Fibroblast of lung (primary cell): ENCODE measurements at places on chromosomes 13 and 19.

GRCh38 chr19:50376166-50377050, at the start of gene NR1H2:
Gene NR1H2, plus strand, starts transcription at chr19:50376457. Its CDS starts 1,149 bp downstream, at chr19:50377606.
- DNase-seq, result peak; percentile 98

- no peak for DNase-seq
Measured at GRCh38 chr13:44854313-44855060, 134.8 kb downstream of the NUFIP1 start.

GRCh38 chr13:21831654-21832324, 160.9 kb downstream of the FGF9 start:
- DNase-seq, result no peak

DNA sequence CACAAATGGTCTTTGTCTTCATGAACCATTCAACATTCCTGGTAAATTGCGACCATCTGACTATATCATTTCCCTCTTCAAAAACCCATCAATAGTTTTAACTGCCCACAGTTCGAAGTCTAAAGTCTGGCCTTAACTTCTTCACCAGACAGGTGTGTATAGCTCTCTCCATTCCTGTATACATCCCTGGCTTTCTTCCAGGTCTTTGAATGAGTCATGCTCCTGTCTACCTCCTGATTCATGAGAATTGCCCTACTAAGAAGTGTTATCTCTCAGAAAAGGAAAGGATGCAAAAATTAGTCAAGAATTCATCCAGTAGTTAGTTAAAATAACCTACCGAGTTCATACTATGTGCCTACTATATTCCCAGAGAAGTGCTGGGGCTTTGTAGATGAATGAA, 225.0 kb downstream of the TBC1D4 start:
- DNase-seq, result peak; percentile 45

DNA sequence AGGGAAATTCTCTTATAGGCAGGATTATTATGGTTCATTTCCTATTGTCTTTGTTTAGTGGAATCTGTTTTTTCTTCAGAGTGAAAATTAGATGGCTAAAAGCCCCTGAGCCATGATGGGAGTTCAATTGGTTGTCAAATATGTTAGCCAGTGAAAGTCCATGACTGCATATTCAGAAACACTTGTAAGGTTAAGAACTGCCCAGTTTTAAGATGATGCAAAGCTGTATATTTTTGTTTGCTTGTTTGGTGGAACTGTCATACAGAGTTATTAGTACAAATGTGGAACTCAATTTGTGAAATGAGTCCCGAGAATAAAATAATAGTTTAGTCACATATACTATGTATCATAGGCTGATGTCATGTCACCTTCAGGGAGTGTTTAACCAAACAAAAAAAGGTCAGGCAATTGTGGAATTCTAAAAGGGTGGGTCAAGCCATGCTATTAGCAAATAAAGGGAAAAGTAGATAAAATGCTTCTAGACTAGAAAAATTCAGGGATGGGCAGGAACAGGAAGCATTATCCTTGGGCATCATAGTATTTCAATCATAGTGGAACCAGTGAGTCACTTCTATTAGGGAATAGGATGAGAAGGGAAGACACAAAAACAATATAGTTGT, 248.3 kb upstream of the SLITRK1 start:
- no peak for DNase-seq

- DNase-seq, result no peak
Measured at GRCh38 chr13:100544866-100545683, 43.5 kb downstream of the GGACT start.

- DNase-seq, result peak; percentile 17
Measured at GRCh38 chr19:57171551-57172081, 4.3 kb upstream of the DUXA start.

GRCh38 chr19:58037927-58038687, 4.3 kb downstream of the ZSCAN1 start:
- no peak for DNase-seq

DNA sequence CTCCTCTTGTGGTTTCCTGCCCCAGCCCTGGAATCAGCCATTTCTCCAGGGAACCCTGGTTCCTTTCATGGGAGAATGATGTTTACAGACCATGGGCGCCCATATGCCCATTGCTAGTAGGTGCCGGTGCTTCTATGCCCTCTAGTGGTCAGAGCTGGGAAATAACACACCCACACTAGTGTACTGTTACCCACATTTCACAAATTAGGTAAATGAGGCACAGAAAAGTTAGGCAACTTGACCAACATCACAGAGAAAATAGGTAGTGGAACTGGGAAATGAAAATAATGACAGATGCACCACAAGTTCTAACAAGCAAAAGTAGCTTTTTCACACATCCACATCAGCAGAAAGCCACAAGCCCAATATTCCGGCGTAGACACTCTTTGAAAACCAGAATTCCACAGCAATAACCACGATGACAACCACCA, 1.3 kb upstream of the CEACAM3 start:
- peak; percentile 5 for DNase-seq

DNA sequence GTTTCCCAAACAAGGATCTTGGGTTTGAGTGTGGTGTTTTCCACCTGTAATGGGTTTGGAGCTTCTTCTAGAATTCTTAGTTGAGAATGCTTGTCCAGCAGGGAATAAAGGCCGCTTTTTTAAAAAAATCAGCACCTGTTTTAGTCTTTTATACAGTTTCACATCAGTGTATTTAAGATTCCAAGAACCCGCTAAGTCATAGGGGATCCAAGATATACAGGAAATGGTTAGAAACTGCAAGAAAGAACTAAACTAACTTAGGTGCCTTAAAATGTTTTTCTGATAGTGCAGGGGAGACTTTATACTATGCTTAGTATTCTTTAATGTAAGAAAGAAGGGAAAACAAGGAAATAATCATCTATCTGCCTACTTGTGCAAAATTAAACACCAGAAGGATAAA, 74.7 kb downstream of the C13orf42 start:
- no peak for DNase-seq

GRCh38 chr19:39407660-39408391, 1.2 kb downstream of the ZFP36 start:
- no peak for DNase-seq

- peak; percentile 33 for DNase-seq
Measured at GRCh38 chr13:111460548-111461444, 140.4 kb downstream of the TEX29 start.

DNA sequence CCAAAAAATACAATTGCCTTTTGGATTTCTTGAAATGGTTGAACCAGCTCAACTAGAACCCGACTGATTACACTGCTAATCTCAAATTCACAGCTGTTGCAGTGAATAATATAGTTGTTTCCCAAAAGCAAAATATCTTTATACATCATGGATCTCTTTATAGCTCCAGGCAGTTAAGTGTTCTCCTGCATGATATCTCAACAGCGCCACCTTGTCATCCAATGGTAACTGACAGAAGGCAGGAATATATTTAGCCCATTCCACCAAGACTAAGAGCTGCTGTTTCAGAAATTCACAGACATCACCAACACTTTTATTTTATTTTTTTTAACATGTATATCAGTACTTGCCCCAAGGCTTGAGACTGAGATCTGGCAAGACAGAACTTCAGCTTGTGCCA, 1141.0 kb upstream of the PRR20A start:
- DNase-seq, result no peak

DNA sequence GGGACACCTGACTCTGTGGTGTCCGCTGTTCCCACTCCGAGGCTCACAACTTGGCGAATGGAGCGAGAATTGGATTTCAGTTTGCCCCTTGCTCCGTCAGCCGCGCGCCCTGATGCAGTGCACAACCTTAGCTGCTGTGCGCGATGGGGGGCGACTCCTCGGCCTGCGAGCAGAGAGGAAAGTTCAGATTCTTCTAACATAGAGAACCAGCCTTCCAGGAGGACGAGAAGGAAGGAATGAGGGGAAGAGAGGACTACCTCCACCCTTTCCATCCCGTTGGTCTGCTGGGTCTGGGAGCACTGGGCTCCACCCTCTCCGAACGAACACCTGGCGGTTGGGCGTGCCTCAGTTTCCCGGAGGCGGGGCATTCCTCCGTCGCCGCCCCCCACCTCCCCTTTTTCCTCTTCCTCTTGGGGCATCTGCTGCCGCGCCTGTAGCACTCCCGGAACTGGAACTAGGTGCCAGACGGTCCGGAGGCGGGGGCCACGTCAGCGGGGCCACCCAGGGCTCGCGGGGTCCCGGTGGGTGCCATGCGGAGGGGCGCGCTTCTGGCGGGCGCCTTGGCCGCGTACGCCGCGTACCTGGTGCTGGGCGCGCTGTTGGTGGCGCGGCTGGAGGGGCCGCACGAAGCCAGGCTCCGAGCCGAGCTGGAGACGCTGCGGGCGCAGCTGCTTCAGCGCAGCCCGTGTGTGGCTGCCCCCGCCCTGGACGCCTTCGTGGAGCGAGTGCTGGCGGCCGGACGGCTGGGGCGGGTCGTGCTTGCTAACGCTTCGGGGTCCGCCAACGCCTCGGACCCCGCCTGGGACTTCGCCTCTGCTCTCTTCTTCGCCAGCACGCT, at the start of gene KCNK6:
TSS of gene KCNK6 (plus strand) at position 425 of the 838 bp plus-strand sequence. CDS start at position 531, 106 bp downstream.
- DNase-seq, result peak; percentile 35

GRCh38 chr13:41700790-41701310, 243.5 kb downstream of the RGCC start:
- DNase-seq, result peak; percentile 72

- DNase-seq, result no peak
Measured at GRCh38 chr13:30085087-30085486, 222.3 kb downstream of the KATNAL1 start.

GRCh38 chr19:45340232-45340898, at the start of gene KLC3:
Gene KLC3, plus strand, starts transcription at chr19:45340750. Its CDS starts 4,792 bp downstream, at chr19:45345542.
- DNase-seq, result no peak

DNA sequence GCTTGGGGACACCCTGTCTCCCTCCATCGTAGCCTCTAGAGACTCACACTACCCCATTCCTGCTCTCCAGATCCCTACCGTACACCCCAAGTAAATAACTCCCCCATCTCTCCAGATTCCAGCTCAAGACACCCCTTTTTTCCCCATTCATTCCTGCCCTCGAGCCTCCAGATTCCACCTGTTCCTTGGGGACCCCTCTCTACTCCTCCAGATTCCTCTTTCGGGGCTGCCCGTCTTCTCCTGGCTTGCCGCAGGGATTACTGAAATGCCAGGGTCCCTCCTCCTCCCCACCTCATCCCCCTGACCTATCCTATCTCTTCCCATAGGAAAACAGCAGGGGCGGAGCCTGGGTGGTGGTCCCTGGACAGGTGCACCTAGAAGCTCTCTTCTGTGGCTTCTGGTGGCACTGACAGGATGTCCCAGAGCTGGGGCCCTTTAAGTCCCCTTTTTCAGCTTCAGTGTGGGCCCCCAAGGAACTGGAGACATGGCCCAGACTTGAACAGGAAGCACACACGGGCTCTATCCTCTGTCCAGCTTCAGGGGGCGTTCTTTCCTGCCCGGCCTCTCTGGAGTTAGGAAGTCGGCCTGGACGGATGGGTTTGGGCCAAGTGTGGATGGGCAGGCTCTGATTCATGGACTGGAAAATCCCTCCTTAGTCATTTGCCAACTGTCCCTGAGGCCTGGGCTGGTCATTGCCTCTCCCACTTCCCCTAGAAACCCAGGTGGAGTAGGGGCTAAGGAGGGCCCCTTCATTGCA, 1.2 kb downstream of the ZSWIM4 start:
- peak; percentile 97 for DNase-seq

DNA sequence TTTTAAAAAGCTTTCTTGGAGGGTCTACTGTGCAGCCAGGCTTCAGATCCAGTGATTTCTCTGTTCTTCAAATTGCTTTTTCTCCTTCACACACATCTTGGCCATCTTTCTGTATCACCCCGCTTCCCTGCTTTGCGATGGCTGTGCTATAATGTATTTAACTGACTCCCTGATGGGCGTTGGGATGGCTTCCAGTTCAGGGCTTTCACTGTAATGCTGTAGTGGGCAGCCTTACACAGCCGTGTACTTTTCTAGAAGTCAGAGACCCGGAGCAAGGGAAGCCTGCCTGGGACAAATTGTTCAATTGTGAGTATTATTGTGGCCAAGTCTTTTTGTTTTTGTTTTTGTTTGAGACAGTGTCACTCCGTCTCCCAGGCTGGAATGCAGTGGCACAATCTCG, 19.4 kb upstream of the PAK4 start:
- no peak for DNase-seq

DNA sequence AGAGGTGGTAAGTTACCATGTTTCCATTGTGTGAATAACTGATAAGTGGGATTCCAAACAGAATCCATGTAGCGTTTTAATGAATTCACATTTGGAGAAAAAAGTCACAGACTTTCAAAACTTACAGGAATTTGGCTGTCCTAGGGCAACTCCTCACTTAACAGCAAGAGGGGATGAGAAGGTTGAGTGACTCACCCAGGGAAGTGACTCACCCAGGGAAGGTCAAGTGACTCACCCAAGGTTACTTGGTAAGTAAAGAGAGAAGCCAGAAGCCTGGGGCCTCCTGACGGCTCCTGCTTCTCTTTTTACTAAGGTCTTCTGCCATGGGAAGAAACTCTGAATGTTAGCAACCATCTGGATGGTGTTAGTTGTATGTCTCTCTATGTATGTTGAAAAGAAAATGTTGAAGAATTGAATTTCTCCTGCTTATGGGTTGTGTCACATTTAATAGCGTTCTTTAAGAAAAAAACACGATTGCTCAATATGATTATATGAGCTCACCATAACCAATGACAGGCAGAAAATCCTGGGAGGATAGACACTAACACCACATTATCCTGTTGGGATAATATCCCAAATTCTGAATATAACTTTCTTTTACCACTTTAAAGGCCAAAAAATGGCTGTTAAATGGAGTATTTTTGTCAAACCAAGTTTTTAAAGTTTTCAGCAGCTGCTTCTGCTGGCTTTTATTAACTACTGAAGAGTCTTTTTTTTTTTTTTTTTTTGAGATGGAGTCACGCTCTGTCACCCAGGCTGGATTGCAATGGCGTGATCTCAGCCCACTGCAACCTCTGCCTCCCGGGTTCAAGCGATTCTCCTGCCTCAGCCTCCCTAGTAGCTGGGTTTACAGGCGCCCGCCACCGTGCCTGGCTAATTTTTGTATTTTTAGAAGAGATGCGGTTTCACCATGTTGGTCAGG, 195.6 kb downstream of the GGACT start:
- DNase-seq, result peak; percentile 100

DNA sequence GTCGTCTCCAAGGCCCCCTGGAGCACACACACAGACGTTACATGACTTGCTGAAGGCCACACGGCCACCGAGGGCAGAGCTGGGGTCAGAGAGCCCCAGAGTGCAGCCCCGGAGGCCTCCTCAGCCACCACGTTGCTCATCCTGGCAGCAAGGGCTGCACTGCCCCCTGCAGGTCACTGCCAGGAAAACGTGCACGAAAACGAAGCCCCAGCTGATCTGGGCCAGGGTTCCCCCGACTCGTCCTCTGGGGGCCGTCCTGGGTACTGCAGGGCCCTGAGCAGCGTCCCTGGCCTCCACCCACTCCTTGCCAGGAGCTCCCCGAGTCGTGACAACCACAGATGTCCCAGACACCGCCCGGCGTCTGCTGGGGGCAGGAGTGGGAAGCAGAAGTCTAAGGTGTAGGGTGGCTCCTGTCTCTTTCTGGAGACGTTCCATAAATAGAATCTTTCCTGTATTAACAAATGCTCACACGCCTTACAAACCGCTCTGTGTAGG, 3.4 kb downstream of the TPGS1 start:
- DNase-seq, result peak; percentile 82

GRCh38 chr13:99563404-99563803, 62.1 kb downstream of the TM9SF2 start:
- DNase-seq, result no peak

DNA sequence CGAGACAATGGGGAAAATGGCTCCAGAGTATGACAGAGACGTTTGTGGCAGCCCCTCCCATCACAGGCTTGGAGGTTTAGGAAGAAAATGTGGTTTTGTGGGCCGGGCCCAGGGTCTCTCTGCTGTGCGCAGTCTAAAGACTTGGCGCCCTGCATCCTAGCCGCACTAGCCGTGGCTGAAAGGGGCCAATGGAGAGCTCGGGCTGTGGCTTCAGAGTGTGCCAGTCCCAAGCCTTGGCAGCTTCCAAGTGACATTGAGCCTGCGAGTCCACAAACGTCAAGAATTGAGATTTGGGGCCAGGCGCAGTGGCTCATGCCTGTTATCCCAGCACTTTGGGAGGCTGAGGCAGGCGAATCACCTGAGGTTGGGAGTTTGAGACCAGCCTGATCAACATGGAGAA, 513.1 kb downstream of the PCDH17 start:
- DNase-seq, result no peak
